ENCODE measurements at places on chromosomes 2 and 18.

- no peak for DNase-seq
These were observed 338.0 kb downstream of the TNS1 start for GRCh38 chr2:217664761-217665160.

GRCh38 chr2:201857326-201857725, 51.0 kb downstream of the CDK15 start:
- DNase-seq: no peak

- no peak for DNase-seq
These were observed 28.8 kb downstream of the ADAM23 start for GRCh38 chr2:206472094-206472493.

DNA sequence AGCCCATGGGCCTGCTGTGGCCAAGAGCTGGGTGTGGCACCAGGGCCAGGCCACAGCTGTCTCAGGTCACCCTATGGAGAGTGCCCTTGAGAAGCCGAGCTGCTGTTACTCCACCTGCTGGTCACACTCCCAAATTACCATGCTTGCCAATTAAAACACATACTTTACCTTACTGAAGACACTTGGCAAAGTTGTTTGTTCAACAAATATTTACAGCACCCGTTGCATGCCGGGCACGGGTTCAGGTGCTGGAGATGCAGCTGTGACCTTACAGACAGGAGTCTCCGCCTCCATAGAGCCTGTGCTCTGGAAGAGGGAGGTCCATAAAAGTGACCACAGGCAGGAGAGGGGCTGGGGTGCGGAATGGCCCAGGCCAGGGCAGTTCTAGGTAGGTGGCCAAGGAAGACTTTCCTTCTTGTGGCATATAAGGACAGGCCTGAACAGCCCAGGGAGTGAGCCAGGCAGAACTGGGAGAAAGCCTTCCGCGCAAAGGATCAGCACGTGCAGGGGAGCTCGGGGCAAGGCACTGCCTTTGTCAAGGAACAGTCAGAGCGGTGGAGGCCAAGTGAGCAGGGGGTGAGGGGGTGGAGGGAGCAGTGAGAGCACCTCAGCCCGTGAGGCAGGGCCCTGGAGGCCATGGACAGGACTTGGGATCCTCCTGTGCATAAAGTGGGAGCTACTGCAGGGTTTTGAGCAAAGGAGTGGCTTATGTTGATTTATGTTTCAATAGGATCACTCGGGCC, 23.6 kb upstream of the RBM44 start:
- no peak for DNase-seq

- DNase-seq: no peak
These were observed 49.4 kb downstream of the AQP12A start for GRCh38 chr2:240741091-240741490.

- no peak for DNase-seq
These were observed 736.3 kb upstream of the ACVR2A start for GRCh38 chr2:147108548-147108947.

DNA sequence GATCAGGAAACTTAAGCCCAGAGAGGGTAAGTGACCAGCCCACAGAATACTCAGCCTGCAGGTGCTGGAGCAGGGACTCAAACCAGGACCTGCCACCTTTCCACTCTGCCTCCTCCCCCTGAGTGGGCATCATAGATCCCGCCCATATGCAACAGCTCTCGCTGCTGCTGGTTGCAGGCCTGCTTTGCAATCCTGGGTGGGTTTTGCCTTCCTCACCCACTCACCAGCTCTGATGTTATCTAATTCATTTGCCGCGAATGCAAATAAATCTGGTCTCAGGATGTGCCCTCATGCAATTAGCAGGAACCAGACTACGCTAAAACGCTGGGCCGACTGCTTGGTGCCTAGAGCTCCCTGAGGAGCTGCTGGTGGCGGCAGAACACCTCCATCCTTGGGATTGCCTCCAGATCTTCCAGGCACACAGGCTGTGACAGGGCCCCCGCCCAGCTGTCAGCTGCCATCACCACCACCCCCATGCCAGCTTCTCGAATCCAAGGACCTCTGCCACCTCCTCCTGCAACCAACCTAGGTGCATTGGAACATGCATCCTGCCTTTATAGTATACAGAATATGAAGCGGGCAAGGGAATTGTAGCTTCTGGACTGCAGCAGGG, 28.8 kb downstream of the CNGA3 start:
- DNase-seq: no peak

- no peak for DNase-seq
These were observed 20.8 kb downstream of the CRIM1 start for GRCh38 chr2:36376319-36376765.

DNA sequence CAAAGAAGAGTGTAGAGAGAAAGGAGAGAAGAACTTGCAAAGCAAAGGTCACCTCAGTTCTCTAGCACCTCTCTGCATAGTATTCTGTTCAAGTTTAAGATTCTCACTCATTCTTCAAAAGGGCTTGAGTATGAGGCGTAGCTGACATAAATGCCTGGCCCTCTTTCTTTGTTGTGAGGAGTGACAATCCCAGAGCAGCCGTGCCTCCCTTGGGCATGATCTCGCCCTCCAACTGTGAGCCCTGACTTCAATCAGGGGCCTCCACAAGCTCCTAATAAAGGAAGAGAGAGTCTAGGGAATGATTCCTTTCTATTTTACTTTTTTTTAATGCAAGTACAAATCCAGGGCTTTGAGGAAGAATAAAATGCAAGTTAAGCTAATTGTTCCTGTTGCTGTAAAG, 402.7 kb downstream of the LRP1B start:
- no peak for DNase-seq

DNA sequence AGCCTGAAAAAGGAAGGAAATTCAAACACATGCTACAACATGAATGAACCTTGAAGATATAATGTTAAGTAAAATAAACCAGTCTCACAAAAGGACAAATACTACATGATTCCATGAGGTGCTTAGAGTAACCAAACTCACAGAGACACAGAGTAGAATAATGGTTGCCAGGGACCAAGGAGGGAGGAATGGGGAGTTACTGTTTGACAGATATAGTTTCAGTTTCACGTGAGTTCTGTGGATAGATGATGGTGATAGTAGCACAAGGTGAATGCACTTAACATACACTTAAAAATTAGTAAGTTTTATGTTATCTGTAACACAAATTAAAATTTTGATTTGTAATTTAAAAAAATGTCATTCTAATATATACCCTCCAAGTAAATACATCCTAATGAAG, 106.9 kb upstream of the ACVR1C start:
- DNase-seq: no peak

GRCh38 chr18:45165871-45166270, 449.4 kb upstream of the SLC14A2 start:
- no peak for DNase-seq

- DNase-seq: no peak
These were observed 48.2 kb downstream of the IL1RL2 start for GRCh38 chr2:102235042-102235473.

- DNase-seq: no peak
These were observed 112.2 kb downstream of the CPO start for GRCh38 chr2:207051385-207051965.

GRCh38 chr2:637804-638203, 39.4 kb downstream of the TMEM18 start:
- no peak for DNase-seq

- DNase-seq: no peak
These were observed 310.1 kb downstream of the EXOC6B start for GRCh38 chr2:72515696-72516095.

DNA sequence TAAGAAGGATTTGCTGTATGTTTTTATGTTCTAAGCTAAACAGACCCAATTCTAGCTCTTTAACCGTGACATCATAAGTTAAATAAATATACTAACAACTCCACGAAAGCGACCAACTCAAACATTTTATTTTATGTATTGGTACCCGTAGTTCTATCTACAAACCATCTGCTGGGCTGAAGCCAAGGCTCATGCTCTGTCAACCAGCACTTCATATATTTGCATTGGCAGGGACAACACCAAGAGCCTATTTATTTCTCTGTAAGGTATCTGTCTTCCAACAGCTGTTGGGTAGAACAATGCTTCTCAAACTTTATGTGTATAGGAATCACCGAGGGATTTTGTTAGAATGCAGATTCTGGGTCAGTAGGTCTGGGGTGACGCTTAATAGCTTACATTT, 64.5 kb downstream of the PID1 start:
- no peak for DNase-seq

DNA sequence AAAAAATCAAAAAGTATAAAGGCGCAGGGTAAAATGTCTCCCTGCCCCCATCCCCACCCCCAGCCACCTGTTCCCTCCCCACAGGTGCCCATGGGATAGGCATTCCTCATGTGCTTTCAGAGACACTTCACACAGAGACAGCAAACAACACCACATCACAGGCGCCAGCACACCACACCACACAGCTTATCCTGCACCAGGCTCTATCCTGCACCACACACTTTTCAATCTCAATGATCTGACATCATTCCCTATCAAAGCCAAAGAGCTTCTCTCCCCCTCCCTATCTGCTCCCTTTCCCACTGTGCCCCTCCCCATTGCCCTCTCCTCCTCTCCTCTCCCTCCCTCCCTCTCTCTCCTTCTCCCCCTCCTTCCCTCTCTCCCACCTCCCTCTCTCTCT, 15.5 kb downstream of the FAM178B start:
- DNase-seq: no peak

DNA sequence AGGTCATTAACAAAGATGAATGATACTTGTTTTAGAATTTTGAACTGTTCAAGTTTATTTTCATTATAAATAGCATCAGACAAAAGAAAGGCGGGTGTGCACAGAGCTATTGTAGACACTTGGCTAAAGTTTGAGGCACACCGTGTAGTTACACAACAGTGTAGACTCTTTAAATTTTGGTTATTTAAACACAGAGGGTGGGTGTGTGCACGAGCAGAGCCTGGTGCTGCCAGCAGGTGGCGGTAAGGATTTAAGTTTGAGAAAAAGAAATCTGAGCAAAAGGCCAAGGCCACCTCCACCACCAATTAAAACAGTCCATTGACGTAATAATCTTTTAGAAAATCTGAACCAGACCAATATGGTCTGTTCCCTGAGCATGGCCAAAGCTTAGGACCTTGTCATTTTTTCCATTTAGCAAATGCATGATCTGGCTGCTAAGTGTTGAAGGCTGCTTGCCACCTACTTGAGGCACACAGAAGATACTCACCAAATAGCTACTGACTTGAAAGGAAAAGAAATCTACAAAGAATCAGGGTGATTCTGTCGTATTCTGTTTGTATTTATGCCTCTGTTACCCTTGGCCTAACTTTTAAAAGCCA, 14.3 kb downstream of the COPS7B start:
- no peak for DNase-seq

- no peak for DNase-seq
These were observed 74.0 kb downstream of the SLC66A2 start for GRCh38 chr18:79877163-79878091.

- no peak for DNase-seq
These were observed 13.5 kb downstream of the CCL20 start for GRCh38 chr2:227827143-227827542.

- no peak for DNase-seq
These were observed 28.6 kb upstream of the SETBP1 start for GRCh38 chr18:44651918-44652572.
